Activated CD4-positive, alpha-beta T cell treated with anti-CD3 and anti-CD28 coated beads for 36 hours (primary cell): ENCODE measurements at places on chromosomes 4 and X.

DNA sequence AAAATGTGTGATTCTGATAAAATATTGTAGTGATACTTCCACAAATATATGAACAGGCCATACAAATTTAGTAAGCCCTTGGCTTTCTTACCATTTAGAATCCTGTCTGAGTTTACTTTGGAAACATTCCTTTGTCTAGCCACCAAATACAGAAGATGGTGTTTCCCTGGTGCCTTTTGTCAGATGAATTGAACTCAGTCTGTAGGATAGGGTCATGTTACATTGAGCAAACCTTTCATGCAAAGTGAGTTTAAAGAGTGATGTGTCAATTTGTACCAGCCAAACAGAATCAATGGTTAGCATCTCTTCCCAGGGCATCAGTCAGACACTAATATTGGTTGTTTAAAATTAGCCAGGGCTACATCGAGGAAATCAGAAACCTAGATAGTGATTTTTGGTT lies 1443.4 kb downstream of the ARAP2 start:
- DNase-seq, result no peak

DNA sequence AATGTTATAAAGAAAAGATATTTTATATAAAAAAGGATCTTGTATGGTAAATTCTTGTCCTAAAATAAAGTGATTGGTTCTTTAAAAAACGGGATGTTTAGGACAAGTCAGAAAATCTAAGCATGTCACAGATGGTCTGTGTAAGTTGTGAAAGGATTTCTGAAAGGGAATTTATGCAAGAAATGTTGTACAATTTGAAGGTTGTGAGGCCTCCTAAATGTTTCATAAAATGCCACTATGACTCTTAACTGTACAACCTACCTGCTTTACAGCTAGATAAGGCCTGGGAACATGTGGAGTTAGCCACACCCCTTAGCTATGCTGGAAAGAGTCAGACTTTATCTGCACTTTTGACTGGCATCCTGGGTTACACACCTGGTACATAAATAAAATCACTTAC lies 951.5 kb upstream of the POU3F4 start:
- DNase-seq, result no peak

- DNase-seq, result no peak
Observed at GRCh38 chr4:2066571-2067445, 7.7 kb downstream of the NAT8L start.

DNA sequence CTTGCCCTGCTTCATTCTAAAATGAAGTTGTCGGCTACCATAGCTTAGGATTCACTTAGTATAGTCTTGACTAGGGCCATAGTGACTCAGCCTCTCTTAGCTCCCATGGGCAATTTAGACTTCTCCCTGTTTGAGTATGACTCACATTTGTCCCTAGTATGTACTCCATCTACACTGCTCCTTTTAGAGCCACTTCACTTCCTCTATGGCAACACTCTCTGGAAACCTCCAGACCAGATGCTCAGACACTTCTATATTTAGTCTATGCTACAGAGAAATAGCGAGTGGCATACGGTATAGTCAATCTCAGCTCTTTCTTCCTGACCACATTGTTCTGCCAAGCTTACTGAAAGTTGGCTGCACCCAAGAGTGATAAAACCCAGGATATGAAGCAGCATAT lies 11.2 kb downstream of the MEPE start:
- DNase-seq, result no peak

GRCh38 chr4:78984593-78984992 lies 45.4 kb upstream of the PAQR3 start:
- DNase-seq, result no peak

DNA sequence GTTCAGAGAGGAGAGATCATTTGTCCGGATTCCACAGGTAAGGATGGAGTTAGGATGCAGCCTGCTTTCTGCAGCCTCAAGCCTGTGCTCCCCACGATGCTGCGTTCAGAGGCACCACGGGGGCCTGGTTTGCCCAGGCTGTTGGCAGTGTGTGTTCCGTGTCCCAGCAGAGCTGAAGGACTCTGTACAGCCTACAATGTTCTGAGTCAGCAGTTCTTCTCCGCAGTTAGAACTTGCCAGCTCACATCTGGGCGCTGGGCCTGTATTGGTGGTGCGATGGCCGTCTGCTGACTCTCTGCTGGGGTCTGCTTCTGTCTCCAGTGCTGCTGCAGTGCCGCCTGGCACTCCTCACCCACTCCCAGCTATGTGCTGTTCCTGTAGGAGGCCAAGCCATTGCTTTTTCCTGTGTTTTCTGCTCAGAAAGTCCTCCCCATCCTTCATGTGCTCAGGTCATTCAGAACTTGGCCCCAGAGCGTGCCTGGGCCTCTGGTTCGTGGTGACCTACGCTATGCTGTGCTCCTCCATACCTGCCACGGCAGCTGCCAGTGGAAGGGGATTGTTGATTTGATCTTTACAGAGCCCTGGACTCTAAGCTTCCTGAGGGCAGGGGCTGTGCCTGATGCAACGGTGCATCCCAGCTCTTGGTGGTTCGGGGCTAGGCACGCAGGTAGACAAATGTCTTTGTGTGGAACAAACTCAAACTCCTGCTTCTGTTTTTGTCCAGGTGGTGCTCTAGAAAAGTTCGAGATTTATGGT lies 42.6 kb upstream of the TADA2B start:
- no peak for DNase-seq

DNA sequence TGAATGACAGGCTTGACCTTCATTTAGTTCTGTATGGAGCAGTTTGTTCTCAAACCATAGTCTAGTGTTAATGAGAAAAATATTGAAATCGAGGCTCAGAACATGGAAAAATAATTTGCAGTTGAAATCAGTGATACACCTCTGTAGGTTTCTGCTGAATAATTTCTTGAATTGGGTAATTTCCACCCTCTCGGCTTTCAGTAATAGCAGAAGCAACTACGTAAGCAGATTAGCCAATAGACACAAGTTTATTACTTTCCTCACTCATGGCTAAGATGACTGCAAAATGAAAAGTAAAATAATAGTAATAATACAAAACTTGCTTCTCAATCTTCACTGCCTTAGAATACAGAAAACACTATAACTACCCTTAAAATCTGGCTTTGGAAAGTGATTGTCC lies 46.0 kb downstream of the USP38 start:
- no peak for DNase-seq

DNA sequence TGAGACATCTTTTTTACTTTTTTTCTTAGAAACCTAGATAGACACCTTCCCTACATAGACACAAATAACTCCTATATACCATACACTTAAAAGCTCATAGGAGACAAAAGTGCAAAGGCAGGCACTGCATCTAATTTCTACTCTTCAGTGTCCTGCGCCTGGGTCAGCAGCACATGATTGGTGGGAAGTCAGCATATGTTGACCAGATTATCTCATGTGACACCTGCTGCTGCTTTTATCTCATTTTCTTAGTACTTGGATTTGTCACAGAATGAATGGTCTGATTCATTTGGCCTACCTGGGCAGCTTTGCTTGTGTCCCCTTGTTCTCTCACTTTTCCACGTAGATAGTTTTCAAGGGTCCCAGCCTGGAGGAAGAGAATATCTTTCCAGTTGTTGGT lies 24.9 kb upstream of the LNX1 start:
- no peak for DNase-seq

DNA sequence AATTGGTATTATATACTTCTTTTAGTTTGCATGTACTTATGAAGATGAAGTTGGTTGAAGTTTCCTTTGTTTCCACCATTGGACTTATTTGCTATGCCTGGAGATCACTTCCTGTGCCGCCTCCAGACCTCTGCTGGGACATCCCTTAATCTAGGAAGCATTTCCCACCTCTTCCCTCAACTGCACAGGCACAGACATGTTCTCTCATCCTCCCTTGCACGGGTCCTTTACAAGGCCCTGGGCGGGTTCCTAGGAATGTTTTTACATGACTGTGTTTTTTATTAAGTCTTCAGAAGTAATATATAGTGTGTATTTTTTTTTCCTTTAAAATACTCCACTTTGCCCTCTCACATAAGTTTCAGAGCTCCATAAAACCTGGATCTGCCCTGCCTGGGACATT lies 51.0 kb downstream of the TMEM131L start:
- no peak for DNase-seq

GRCh38 chr4:2806390-2807355 lies 13.8 kb downstream of the SH3BP2 start:
- no peak for DNase-seq

DNA sequence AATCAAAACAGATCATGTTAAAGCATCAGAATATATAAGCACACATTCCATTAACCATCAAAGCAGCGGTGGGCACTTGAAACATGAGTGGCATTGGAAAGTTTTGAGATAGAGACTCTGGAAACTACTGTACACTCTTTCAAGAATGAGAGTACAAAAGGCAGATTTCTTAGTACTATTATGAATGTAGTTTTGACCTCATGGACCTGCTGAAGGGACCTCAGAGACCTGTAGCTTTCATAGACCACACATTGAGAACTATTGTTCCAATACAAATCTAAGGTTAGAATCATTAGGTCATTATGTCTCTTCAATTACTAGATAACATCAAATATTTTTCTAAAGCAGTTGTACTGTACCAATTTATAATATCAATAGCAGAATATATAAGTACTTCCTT lies 283.6 kb downstream of the RPA4 start:
- no peak for DNase-seq

- DNase-seq, result no peak
Observed at GRCh38 chr4:21887481-21887880, 61.1 kb downstream of the KCNIP4 start.

GRCh38 chr4:90074322-90074886 lies 52.8 kb upstream of the CCSER1 start:
- DNase-seq, result no peak

- DNase-seq, result no peak
Observed at GRCh38 chr4:108825737-108826136, 62.9 kb upstream of the ETNPPL start.

GRCh38 chr4:174714393-174715211 lies 114.4 kb downstream of the GLRA3 start:
- DNase-seq, result peak; percentile 38

DNA sequence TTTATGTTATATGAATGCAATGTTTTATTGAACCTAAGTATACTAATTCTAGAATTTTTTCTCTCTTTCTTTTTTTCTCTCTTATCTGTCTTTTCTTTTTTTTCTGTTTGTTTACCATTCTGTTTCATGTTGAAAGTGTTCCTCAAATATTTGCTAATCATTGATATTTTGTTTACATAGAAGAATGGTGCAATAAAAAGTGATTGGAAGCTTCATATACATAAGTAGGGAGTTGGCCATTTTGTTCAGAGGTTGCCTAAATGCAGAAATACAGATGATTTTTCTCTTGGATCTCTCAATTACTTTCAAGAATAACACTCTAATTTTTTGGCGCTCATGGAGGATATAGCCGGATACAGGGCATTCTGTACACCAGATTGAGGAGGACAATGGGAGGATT lies 5.7 kb upstream of the SERTM2 start:
- no peak for DNase-seq

GRCh38 chr4:37970702-37971101 lies 10.5 kb downstream of the PTTG2 start:
- DNase-seq, result peak; percentile 74

DNA sequence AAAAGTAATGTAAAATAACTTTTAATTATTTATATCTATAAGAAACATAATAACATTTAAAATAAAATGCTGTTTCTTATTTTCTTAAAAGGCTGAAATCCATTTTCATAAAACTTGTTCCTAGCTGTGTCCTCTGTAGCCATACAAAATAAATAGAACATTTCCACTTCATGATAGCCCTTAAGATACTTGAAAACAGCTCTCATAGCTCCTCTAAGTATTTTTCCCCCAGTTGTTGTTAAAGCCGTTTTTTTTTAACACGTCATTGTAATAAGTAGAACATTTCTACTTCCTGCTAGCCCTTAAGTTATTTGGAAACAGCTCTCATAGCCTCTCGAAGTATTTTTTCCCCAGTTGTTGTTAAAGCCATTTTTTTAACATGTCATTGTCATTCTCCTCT lies 97.3 kb upstream of the SOX3 start:
- DNase-seq, result no peak

DNA sequence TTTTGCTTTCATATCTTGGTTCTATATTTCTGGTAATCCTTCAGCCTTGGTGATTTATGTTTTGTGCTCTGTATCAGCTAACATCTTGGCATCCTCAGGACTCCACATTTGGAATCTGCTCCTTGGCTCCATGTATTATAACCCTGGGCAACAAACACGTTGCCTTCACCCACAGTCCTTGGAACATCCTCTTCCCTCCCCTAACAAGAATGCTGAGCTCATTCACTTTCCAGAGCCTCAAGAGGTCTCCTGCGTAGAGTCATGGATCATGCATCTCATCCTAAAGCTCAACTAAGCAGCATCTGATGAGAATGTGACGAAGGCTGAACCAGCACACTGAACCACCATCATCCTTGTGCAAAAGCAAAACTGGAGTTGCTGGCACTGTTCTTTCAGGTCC lies 60.5 kb upstream of the C1GALT1C1 start:
- no peak for DNase-seq

DNA sequence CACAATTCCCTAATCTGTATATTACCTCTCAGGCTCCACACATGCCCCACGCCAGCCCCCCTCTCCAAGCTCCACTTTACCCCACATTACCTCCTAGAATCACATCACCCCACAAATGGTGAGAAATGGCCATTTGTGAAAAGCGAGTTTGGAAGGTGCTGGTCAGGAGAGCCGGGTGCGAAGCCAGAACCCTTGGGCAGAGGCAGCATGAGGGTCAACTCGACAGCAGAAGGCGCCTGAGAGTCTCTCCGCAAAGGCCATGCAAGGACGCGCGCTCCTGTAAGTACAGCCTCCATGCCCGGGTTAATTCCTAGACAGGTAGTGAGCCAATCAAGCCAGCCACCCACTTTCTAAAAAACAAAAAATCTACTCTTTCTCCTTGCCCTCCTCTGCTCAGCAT lies 42.4 kb downstream of the RHOXF2 start:
- no peak for DNase-seq

GRCh38 chrX:154779261-154779660 lies 16.6 kb downstream of the DKC1 start:
- DNase-seq, result no peak

- DNase-seq, result no peak
Observed at GRCh38 chr4:112127803-112128202, 17.5 kb upstream of the FAM241A start.

GRCh38 chr4:179728305-179728704 lies 2286.1 kb upstream of the AGA start:
- DNase-seq, result no peak

DNA sequence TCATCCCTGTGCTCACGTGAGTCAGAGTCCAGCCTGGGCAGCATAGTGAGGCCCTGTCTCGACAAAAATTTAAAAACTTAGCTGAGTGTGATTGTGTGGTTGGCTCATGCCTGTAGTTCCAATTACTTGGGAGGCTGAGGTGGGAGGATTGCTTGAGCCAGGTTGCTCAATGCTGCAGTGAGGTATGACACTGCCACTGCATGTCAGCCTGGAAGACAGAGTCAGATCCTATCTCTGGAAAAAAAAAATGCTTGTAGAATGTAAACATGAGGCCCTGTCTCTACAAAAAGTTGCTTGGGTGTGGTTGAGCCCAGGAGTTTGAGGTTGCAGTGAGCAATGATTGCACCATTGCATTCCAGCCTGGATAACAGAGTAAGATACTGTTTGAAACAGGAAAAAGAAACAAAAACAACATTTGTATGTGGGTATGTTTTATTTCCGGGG lies 11.3 kb upstream of the YTHDC1 start:
- DNase-seq, result no peak

- no peak for DNase-seq
Observed at GRCh38 chrX:119871245-119871598, 311 bp downstream of the RNF113A start.

GRCh38 chr4:7487502-7487901 lies 52.8 kb upstream of the PSAPL1 start:
- no peak for DNase-seq

- DNase-seq, result no peak
Observed at GRCh38 chr4:165788686-165789463, 84.2 kb upstream of the TLL1 start.

GRCh38 chrX:95733426-95733825 lies 951.2 kb upstream of the DIAPH2 start:
- no peak for DNase-seq
